ENCODE measurements at places on chromosomes 3 and 15.

- peak; percentile 58 for DNase-seq
These were observed 9.4 kb upstream of the MGLL start for GRCh38 chr3:127831723-127832172.

- peak; percentile 35 for DNase-seq
These were observed 86.2 kb downstream of the KLF13 start for GRCh38 chr15:31412824-31413223.

DNA sequence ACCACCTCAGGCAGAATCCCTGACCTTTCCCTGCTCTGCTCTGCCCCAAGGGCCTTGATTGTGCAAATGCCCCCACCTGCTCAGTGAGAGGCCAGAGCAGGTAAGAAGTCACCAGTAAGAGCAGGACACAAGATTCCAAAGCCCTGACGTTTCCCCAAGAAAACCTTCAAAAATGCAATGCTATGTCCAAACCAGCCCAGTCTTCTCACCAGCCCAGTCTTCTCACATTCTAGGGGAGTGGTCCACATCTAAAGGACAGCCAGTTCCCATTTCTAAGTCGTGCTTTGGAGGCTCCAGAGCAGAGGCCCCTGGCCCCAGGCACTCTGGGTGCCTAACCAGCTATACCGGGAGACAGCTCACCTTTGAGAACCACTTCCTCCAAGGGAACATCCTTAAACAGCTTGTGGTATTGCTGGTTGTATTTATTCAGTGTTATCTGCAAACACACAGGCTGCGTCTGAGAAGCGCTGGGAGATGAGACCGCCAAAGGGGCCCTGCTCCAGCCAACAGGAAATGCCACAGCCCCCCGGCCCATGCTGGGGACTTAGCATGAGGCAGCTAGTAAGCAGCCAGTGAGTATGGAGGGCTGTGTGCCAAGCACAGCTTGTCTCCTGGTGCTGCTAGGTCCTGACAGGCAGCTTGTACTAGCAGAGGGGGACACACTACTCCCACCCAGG is 29.3 kb downstream of the GRAMD2A start:
- DNase-seq, result no peak

DNA sequence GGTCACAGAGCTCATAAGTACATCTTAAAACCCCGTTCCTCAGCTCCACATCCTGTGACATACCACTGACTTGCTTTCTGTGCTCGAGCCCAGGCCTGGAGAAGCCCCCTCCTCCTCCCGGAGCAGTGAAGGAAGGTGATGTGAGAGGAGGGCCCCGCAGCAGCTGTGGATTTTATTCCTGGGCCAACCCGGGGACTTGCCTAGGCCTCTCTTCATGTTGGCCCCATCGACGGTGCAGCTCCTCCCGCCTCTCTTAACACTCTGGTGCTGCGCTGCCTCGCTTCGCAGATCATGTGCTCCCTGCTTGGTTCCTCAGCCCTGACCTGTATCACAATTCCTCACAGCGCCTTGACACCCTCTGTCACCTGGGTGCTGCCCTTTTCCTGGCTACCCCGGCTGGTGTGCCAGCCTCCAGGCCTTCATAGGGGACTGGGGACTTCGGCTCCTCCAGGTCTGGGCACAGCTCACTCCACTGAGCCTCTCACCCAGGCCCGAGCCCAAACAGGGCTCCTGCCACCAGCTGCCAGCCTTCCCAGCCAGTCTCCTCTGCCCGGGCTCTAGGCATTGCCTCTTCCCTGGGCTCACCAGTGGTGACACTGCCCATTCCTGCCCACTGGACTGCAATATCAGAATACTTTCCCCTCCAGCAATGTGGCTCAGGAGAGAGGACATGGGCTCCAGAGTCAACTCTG is 21.5 kb downstream of the MAGEF1 start:
- DNase-seq, result no peak

DNA sequence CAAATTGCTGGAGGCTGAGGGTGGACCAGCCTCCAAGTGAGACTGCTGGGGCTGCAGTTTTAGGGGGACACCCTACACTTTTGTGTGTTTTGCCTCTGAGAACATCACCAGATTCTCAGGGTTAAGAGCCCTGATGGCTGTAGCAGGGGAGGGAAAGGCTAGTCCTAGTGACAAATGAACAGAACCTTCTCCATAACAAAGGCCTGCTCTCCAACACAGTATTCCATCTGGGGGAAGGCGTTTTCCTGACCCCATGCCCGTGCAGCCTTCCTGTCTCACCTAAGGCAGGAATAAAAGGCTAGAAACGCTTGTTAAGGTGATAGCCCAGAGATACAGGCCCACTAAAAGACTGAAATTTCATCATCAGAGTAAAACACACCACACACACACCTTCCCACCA is 50.2 kb upstream of the NSMCE3 start:
- DNase-seq, result no peak

GRCh38 chr15:76006136-76006778 is 6.0 kb downstream of the NRG4 start:
- DNase-seq, result peak; percentile 81

DNA sequence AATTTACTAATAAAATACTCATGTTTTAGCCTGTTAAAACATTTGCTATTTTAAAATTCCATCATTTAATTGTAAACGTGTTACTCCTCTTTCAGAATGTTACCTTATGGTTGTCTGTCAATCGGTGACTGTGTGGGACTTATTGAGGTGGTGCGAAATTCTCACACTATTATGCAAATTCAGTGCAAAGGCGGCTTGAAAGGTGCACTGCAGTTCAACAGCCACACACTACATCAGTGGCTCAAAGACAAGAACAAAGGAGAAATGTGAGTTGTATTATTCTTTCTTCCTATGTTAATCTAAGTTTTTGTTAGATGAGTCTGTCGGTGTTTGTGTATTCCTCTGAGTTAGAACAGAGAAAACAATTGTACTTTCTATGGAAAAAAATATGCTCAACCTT is 21.7 kb downstream of the KCNMB3 start:
- no peak for DNase-seq

- DNase-seq, result no peak
These were observed 74.3 kb downstream of the GHSR start for GRCh38 chr3:172373912-172374311.

GRCh38 chr15:95291898-95292472 is 1038.5 kb upstream of the NR2F2 start:
- DNase-seq, result peak; percentile 50

DNA sequence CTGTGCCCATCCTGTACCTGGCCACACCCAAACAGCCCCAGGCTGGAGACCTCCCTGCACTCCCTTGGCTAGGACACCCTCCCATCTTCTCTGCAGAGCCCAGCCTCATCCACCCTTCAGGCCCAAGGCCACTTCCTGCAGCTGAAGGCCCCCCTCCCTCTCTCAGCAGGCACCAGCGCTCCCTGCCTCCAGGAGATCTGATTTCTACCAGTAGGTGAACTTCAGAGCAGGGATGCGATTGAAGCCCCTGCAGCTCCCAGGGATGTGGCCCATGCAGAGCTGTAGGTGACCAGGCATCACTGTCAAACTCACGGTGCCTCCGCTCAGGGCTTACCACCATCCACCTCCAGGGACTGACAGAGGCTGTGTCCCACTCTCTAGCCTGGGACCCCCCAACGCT is 96.3 kb downstream of the NUP210 start:
- DNase-seq, result no peak

DNA sequence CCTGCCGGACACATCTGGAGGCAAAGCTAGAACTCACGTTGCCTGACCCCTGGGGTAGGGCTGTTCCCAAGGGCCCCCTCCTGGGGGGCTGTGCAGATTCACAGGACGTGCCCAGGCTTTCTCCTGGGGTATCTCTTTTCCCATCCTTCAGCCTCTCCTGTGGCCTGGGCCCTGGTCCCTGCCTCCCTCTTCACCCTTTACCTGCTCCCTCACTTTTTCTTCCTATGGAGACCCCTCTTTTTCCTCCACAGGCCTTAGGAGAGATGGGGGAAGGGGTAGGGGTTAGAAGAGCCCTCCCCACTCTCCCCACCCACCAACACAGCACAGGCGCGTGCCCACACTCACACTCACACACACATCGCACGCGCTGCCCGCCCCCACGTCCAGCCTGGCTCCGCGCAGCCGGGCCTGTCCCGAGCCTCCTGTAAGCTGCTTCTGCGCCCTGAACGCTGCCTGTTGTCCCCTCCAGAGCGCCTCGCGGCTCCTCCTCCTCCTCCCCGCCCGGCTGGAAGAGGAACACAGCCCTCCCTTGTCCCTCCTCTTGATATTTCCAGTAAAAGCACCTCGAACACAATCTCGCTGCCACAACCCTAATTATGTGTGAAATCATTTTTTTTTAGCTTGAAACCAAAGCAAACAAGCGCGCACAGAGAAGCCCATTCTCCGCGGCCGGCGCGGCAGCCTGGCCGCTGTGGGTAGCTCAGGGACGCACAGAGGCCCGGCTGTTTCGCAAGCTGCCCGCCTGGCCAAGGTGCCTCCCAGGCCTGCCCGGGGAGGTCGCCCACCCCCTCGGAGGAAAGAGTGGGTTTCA is 33.9 kb upstream of the ACAN start:
- no peak for DNase-seq

DNA sequence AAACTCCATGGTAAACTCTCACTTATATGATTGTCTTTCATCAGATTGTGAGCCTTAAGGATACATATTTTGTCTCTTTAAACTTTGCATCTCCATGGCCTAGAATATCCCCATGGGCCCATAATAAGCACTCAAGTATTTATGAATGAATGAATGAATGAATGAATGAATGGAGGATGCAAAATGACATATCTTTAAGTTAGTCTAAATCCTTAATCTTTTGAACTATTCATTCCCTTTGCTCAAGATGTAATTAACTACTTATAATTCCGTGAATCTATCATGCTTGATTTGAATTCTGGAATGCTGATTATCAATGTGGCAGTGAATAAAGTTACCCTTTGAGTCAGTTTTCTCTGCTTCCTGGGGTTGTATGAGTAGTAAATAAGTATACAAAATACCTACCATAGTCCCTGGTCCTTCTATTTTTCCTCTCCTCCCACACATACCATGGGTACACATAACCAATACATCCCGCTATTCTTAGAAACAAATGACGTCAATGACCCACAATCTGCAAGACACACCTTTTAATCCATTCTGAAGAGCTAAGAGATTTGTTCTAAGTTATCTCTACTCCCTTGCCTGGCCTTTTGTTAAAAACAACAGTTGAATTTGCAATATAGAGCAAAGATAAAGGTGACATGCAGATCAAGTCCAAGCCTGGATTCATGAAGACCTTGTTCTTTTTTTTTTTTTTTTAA is 94.5 kb downstream of the FBN1 start:
- DNase-seq, result no peak

GRCh38 chr3:161148832-161149475 is 43.8 kb upstream of the B3GALNT1 start:
- DNase-seq, result no peak
